ENCODE measurements at places on chromosomes 12 and 14.

GRCh38 chr12:24415934-24416333 lies 466.5 kb upstream of the SOX5 start:
- no peak for DNase-seq

DNA sequence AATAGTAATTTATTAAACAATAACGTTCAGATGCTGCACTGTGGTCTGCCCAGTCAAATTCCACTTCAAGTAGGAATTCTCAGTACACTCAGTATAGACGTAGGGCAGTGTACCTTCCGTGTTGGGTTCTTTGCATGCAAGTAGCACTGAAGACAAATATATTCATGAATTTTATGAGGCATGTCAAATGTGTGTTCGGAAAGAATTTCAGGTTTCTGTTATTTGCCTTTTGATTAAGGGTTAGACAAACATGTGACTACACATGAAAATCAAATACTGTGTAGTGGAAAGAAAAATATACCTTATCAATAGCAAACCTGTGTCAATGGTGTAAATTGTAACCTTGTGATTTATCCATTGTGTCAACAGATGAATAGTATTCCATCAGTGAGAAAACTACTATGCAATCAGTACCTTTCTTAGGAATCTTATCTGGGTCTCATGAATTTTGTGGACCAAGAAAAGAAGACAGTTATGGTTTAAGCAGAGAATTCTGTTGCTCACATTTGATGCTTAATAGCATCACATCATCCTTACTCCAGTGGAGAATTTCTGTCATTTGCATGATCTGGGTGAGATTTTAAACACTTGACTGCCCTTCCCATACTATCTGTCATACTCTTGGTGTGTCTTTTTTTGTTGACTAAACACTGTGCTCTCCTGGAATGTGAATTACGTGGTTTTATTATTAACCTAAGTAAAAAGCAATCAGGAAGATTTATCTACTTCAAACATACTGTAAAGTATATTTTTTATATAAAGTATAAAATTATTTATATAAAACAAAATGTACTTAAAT lies 13.3 kb downstream of the TMEM260 start:
- DNase-seq: no peak

- no peak for DNase-seq
Measured at GRCh38 chr12:18492372-18493025, 231.2 kb downstream of the PIK3C2G start.

GRCh38 chr14:69574263-69574953 lies at the start of gene CCDC177:
CCDC177 (minus strand) TSS chr14:69574871; CDS start chr14:69573622, 1,249 bp downstream.
- no peak for DNase-seq

DNA sequence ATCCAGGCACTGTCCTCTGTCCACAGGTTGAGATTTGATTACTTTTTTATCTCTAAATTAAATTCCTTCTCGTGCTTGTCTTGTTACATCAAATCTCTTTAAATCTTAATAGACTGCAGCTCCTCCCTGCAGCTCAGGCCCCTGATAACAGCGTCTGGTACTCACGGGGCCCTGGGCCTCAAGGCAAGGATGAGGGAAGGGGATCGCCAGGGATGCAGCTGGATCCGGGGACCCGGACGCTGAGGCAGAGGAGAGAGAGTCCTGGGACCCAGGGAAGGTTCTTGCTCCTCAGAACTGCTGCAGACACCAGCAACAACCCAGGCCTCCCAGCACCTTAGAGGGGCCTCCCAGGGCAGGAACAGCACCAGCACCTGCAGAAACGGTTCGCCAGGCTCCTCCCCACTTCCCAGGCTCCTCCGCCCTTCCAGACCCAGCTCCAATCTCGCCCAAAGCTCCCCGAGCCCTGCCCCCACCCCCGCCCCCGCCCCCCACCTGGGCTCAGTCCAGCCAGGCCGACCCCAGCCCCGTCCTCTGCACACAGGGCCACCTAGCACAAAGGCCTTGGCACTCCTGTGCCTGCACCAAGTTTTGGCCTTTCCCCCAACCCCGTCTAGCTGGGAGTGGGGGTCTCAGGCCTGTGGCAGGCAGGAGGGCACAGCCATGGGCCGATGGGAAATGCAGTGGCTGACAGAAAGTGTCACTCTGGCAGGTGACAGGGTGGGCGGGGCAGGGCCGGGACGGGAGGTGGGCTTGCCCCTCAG lies 60.3 kb upstream of the GALNT9 start:
- DNase-seq: no peak

GRCh38 chr14:53569446-53569845 lies 387.2 kb downstream of the BMP4 start:
- DNase-seq: no peak

DNA sequence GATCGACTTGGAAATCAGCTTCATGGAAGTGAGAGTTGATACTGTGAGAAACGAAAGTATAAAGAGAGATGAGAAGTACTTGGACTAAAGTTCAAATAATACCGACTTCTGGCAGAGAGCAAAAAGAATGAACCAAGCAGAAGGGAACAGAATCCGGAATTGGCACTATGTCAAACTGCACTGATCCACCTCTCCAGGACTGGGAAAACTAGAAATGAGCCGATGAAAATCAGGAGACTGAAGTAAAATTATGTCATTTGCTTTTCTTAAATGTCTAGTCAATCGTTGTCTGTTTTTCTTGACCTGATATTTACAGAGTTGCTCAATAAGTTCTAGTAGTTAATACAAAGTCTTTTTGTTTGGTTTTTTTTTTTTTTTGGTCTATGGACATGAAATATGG lies 163.0 kb upstream of the FOXG1 start:
- DNase-seq: no peak

DNA sequence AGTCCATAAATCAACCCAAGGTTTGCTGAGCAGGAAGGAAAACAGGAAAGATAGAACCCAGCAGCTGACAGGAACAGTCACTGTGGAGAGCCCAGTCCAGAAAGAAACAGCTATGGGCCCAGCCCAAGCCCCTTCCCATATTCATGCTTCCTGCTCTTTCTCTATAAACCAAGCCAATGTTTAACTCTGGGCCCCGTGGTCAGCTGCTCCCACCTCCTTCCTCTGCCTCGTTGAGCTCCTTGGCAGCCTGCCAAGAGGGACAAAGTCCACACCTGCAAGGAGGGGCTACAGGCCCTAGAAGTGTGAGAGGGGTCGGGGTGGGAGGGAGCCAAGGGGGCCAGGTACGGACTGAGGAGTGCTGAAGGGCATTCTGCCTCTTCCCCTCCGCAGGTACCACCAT lies 10.0 kb downstream of the SLC6A13 start:
- no peak for DNase-seq

DNA sequence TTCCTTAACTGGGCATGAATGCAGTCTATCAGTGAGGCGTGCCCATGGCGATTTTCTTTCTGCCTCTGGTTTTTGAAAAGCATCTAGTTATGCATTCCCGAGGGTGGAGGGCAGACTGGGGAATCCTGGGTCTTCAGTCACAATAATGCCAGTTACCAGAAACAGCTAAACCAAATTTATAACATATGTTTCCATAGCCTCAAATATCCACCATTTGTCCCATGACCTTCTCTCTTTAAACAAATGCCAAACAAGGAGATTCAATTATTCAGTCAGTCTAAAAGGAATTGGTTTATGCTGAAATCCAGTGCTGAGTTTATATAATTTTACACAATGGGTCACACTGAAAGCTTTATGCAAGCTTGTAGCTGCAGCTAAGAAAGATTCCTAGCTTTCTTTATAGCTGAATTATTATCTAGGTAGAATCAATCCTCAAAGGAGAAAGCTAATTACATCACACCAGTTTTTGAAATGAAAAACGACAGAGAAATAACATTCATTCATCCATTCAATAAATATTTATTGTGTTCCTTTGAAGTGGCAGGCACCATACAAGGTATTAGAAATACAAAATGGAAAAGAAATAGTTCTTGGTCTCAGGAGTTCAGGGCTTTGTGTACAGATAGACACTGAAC lies 131.3 kb upstream of the RAP1B start:
- no peak for DNase-seq
